ENCODE measurements at places on chromosomes 3 and 15.

DNA sequence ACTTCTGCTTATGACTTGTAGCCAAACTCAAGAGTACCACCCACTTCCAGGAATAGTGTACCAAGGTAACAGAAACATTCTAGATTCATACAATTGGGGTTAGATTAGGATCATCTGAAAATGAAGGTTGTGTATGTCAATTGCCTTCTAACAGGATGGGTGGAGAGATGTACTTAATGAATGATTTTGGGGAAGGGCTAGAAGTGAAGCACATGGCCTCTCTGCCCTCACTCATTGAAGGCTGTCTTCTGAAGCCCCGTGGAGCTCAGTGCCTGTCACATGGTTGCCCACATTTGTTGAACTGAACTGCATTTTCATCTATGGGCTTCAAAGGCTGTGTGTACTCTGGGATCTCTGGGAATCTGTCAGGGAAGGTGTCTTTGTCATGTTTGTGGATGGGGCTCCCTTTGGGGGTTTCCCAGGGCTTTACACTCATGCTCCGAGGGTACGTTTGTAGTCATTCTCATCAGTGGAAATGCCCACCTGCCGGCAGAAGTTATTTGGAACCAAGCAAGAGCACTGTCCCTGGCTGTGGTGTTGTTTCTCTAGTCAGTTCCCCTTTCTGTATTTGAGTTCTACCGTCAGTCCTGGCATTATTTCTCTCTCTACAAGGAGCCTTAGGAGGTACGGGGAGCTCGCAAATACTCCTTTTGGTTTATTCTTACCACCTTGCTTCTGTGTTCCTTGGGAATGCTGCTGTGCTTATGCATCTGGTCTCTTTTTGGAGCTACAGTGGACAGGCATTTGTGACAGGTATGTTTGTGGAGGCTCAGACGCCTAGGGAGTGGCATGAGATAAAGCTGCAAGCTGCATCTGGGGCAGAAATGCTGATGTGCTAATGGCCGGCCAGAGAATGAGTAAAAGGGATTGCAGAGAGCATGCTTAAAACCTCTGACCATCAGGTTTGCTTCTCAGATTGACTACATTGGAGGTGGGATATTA lies 22.4 kb downstream of the CD86 start:
- no peak for DNase-seq

- DNase-seq = no peak
These were observed 52.5 kb upstream of the GPR149 start for GRCh38 chr3:154482507-154482906.

DNA sequence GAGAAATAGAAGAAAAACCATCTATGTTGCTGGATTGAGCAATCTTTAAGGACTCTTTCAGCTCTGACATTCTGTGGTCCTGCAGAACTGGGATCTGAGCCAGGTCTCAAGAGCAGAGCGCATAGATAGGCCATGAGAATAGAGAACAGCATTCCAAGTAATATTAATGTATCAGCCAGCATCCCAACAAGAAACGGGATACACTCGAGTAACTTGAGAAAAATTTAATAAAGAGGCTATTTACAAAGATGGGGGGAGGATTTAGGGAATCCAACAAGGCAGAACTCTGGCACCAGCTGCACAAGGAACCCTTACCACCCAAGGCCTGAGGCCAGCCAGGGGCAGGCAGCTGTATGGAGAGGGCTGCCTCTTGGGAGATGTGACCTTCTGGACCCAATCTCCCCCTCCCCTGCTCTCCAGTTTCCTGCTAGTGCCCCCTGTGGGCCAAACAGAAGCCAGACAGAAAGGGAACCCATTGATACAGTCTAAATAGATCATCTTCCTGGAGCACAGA lies 8.2 kb downstream of the TMOD2 start:
- peak; percentile 83 for DNase-seq

GRCh38 chr3:129834580-129834979 lies 58.9 kb downstream of the TMCC1 start:
- DNase-seq = no peak

- no peak for DNase-seq
These were observed 54.9 kb upstream of the ACP3 start for GRCh38 chr3:132262305-132262704.

- no peak for DNase-seq
These were observed 187.2 kb downstream of the MEX3B start for GRCh38 chr15:81858586-81858985.

DNA sequence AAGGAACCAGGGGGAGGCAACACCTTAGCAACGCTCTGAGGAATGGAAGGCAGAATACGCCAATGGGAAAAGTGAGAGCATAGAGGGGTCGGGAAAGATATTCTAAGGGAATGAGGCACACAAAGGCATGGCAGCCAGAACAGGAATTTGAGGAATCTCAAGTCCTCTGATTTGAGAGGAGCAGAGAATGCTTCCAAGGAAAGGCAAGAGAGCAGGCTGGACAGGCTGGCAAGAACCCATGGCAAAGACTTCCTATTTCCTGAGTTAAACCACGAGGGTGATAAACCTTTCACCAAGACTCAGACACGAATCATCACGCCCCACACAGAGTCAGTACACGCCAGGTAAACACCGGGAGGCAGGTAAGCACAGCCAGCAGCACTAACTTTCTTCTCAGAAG lies 109.8 kb downstream of the IGF2BP2 start:
- DNase-seq = no peak
